ENCODE measurements at places on chromosomes 1 and 21.
A peak's percentile ranks its signal among the peaks of the same experiment; 100 is the strongest.

- DNase-seq: no peak
Measured at GRCh38 chr1:224635356-224635755, 19.2 kb downstream of the CNIH3 start.

DNA sequence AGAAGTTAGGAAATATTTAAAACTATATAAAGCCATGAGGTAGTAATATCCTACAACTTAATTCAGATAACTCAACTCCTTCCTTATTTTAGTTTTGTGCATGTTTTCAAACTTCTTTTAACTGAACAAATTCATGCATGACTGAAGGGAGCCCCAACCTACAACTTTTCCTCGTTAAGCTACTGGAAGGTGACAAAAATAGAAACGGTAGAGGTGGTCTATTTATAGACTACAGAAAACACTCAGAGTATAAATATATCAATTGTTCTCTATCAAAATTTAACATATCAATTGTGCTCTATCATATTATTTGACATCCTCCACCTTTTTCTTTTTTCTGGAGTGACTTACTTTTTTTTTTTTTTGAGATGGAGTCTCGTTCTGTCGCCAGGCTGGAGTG, 16.8 kb downstream of the SYNJ1 start:
- no peak for DNase-seq

DNA sequence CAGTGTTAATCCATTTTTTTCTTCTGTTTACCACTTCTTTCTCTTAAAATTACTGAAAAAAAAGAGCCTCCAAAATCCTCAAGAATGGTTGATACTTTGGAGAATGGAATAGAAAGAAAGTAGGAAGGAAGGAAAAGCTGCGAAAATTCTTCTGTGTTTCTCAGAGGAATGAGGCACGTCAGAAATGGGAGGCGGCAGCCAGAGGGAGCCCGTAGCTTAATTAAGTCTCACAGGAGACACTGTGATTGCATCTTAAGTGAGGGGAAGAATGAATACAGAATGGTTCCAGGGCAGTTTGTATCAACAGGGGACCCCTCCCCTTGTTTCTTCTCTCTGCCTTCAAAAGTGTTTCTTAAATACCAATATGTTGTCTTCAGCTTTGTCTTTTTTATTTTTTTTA, 1099.5 kb downstream of the PLA2G4A start:
- DNase-seq: no peak

DNA sequence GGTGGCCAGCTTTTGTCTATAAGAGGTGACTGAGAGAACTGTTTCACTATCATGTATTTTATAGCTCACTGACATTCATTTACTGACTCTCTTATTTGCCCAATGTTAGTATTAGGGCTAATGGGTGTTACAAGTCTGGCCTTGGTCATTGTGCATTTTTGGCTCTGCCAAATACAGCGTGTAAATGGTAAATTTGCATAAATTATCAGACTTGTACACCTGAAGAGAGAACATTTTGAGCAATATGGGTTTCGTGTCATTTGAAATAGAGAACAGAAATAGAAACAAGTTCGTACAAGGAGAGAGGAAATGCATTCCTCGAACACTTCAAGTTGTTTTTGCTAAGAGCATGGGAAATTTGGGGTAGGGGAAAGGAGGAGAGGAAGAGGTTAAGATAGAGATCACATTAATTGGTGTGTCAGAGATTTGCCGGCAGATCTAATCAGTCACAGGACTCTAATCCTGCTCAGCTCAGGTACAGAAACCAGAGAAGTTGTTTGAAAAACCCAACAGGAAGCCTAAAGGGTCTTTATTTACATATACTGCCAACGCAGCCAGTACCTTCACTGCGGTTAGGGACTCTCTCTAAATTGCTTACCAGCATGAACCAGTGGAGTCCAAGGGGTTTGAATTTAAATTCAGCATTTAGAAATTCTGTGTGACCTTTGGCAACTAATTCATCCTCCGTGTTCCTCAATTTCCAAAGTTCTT, 261.5 kb downstream of the GPATCH2 start:
- DNase-seq: no peak

- no peak for DNase-seq
Measured at GRCh38 chr1:180267761-180268555, 37.9 kb downstream of the LHX4 start.

GRCh38 chr1:206472454-206472853, 2.2 kb downstream of the IKBKE start:
- DNase-seq: peak; percentile 42

DNA sequence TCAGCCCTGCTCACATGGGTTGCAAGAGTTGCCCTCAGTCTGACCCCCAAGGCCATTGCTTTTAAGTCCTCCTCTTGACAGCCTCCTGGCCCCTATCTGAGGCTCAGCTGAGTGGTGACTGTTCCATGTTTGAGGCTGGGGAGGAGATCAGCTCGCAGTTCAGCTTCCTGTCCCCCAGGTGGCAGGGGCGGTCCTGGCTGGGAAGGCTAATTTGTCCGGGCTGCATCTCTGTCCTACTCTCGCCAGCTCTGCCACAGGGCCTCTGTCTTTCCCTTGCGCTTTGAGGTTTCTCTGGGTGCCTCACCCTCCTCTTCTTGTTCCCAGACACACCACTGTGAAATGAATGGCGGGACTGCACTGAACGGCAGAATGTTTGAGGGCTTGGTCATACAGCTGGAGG, 157.3 kb downstream of the KCNJ6 start:
- no peak for DNase-seq

All from CD4-positive, alpha-beta T cell (primary cell).